ENCODE measurements at places on chromosomes 12 and 14. TPM values are rescaled to one million over a fixed set of nuclear protein-coding genes. Genes with fewer than 3 reads are reported as not detected.
A peak's percentile ranks its signal among the peaks of the same experiment; 100 is the strongest.

CD27 gene
- not detected for total RNA-seq

C12orf50 gene
- not detected for total RNA-seq

CLEC2A gene
- total RNA-seq: not detected

A2ML1 gene
- total RNA-seq: not detected

PRPF40B gene
- total RNA-seq: 17.4 TPM

TMEM132C gene
- total RNA-seq: 2.4 TPM

FAM181A gene
- total RNA-seq: not detected

AKAP6 gene
- 15.9 TPM for total RNA-seq

PLEKHG7 gene
- total RNA-seq: not detected

GRCh38 chr12:95195122-95195521 lies 22.1 kb downstream of the FGD6 start:
- no peak overlapping the region for H3K27ac ChIP-seq
- H3K36me3 ChIP-seq: no peaks in the 10 kb centered on the region
- no peaks in the 10 kb centered on the region for H3K4me1 ChIP-seq
- no peak overlapping the region for H3K4me3 ChIP-seq
- H3K27me3 ChIP-seq: no peaks in the 10 kb centered on the region
- DNase-seq: no peak

- no peaks in the 10 kb centered on the region for H3K36me3 ChIP-seq
- no peak overlapping the region for H3K27ac ChIP-seq
- no peaks in the 10 kb centered on the region for H3K27me3 ChIP-seq
Observed at GRCh38 chr12:116076399-116076798, 201.1 kb downstream of the MED13L start.

- H3K36me3 ChIP-seq: no peaks in the 10 kb centered on the region
- peaks cover 3% of the 10 kb centered on the region for H3K4me1 ChIP-seq
- DNase-seq: no peak
- H3K27me3 ChIP-seq: no peaks in the 10 kb centered on the region
Observed at GRCh38 chr12:6959058-6959804, 8.1 kb downstream of the PTPN6 start.

DNA sequence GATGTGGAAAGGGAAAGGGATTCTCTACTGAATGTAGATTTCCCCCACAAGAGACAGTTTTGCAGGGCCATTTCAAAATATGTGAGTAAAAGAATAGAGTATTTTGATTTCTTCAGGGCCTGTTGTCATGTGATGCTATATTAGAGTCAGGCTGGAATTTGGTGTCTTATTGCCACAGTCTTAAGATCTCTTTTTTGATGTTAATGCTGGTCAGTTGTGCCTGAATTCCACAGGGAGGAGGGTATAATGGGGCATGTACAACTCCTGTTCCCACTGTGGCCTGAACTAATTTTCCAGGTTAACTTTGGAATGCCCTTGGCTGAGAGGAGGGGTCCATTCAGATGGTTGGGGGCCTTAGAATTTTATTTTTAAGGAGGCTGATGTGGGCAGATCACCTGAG lies 111.0 kb upstream of the MAX start:
- no peaks in the 10 kb centered on the region for H3K36me3 ChIP-seq
- no peak overlapping the region for H3K4me3 ChIP-seq
- H3K27ac ChIP-seq: no peak overlapping the region
- H3K4me1 ChIP-seq: no peaks in the 10 kb centered on the region
- DNase-seq: no peak

DNA sequence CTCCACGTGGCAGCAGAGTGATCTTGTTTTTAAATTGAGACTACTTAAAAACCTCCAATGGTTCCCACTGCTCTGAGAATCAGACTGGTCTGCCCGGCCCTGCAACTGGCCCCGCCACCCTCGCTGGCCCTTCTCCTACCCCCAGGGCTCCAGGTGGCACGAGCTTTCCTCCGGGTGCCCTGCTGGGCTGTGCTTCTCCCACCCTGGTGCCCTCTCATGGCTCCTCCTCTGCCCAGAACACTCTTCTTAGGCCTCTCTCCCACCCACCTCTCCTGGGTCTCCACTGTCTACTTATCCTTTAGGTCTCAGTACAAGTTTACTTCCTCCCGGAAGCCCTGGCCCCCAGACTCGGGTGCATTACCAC lies 26.5 kb downstream of the CCDC92 start:
- DNase-seq: no peak
- H3K4me3 ChIP-seq: no peak overlapping the region
- H3K4me1 ChIP-seq: no peaks in the 10 kb centered on the region
- no peak overlapping the region for H3K27ac ChIP-seq
- H3K36me3 ChIP-seq: no peaks in the 10 kb centered on the region

DNA sequence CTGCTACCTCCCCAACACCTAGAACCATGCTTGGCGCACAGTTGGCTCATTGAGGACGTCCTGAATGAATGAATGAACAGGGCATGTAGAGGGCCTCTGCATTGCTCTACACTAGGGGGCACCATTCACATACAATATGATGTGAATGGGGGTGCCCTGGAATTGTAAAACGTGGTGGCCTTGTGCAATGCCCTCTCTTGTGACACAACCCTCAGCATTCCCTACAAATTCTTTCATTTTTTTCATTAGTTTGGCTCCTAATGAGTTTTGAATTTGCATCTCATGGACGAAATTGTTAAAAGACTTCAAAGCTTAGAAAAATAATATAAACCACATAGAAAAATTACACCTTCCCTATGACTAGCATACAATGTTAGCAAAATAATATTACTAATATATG lies 2.3 kb upstream of the DIO2 start:
- H3K4me1 ChIP-seq: no peaks in the 10 kb centered on the region
- H3K4me3 ChIP-seq: no peak overlapping the region
- no peak overlapping the region for H3K27ac ChIP-seq

- no peaks in the 10 kb centered on the region for H3K4me1 ChIP-seq
- no peaks in the 10 kb centered on the region for H3K36me3 ChIP-seq
- no peaks in the 10 kb centered on the region for H3K27me3 ChIP-seq
- peak overlapping the region; percentile 52 for H3K27ac ChIP-seq
- DNase-seq: peak; percentile 15
Observed at GRCh38 chr12:105485321-105485910, 154.9 kb downstream of the C12orf75 start.

DNA sequence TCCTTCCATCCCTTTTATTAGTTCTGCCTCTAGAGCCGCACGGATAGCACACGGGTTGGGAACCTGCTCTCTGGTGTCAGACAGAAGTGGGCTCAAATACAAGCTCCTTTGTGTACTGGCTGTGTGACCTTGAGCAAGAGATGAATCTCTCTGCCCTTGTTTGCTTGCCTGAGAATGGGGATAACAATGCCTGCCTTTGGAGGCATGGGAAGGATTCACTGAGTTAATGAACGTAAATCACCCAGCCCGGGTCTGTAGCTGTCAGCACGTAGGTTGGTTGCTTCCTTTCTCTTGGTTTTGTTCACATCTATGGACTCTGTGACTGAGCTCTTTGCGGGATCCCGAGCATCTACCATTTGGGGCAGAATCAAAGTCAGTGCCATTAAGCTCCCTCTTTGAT lies 79.3 kb upstream of the NRXN3 start:
- no peaks in the 10 kb centered on the region for H3K27me3 ChIP-seq
- H3K4me1 ChIP-seq: no peaks in the 10 kb centered on the region
- DNase-seq: no peak
- H3K36me3 ChIP-seq: no peaks in the 10 kb centered on the region
- H3K4me3 ChIP-seq: no peak overlapping the region
- H3K27ac ChIP-seq: no peak overlapping the region

DNA sequence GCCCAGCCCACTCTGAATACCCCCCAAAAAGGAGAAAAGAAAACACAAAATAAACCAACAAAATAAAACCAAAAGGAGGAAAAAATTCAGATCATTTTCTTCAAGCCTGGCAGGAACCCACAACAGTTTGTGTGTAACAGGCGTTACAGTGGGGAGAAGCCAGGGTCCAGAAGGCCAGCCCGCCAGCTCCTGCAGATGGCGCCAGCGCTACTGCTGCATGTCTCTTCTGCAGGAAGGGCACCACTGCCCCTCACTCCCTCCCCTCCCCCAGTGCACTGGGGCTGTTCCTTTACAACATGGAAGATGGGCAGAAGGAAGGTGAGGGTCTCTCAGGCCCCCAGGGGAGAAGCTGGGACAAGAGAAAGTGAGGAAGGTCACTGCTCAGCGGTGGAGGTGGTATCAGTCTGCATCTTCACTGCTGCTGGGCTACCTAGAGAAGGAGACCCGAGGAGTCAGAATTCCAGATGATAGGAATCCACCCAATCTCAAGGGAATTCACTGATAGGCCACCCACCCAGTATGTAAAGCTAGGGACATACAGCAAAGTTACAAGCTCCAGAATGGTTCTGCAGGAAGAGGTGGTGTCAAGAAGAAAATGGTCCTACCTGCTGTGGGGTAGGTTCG lies 2.3 kb upstream of the NOP2 start:
- no peaks in the 10 kb centered on the region for H3K4me1 ChIP-seq
- no peak overlapping the region for H3K4me3 ChIP-seq
- no peak for DNase-seq

DNA sequence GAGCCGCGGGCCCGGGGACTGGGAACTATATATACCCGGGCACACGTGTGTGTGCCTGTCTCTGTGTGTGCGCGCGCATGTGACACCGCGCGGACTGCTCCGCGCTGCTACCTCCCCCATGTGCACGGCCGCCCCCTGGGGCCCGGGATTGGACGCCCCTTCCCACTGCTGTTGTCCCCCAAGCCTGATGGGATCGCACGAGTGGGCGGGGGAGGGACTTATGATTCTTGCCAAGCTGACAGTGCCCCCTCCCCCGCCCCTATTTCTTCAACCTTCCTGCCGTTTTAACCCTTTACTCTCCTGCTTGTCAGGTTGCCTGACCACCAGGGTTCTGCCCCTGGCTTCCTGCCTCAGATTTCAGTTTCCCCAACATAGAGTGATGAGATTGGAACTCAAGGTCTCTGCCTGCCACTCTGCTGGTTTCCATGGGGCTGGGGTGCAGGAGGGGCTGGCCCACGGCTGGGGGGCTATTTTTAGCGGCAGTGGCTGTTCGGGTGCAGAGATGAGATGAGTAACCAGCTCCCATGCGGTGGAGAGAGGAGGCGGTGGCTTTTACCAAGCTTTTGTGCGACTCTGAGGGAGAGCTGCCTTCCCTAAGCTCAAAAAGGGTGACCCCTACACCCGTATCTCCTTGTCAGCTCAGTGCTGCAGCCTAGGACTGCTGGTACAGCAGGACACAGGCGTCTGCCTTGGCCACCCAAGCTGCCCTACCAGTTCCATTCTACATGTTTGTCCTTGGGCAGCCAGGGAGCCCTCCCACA lies at the start of gene DDN:
Gene DDN (minus strand): TSS at position 5 of the 761 bp plus-strand sequence. CDS start 88 bp downstream, outside the sequence.
- peaks cover 31% of the 10 kb centered on the region for H3K27me3 ChIP-seq
- H3K4me3 ChIP-seq: no peak within 1 kb of the TSS

DNA sequence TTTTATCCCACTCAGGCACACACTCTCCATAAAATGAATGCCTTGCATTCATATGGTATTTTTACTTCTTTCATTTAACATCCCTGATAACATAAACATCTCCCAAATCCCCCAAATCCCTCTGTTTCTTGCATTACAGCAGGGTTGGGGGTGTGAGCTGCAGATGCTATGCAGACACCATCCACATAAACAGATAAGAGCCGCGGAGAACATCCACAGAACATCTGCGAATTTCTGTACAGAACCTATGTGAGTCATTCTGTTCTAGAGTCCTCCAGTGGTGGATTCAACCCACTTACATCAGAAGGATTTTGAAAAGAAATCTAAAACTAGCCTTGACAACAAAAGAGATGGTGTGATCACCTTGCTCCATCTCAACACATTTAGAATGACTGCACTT lies 20.3 kb downstream of the FBLN5 start:
- H3K4me1 ChIP-seq: peaks cover 10% of the 10 kb centered on the region
- no peak overlapping the region for H3K4me3 ChIP-seq
- DNase-seq: no peak
- no peaks in the 10 kb centered on the region for H3K36me3 ChIP-seq
- H3K27ac ChIP-seq: no peak overlapping the region
- H3K27me3 ChIP-seq: no peaks in the 10 kb centered on the region

DNA sequence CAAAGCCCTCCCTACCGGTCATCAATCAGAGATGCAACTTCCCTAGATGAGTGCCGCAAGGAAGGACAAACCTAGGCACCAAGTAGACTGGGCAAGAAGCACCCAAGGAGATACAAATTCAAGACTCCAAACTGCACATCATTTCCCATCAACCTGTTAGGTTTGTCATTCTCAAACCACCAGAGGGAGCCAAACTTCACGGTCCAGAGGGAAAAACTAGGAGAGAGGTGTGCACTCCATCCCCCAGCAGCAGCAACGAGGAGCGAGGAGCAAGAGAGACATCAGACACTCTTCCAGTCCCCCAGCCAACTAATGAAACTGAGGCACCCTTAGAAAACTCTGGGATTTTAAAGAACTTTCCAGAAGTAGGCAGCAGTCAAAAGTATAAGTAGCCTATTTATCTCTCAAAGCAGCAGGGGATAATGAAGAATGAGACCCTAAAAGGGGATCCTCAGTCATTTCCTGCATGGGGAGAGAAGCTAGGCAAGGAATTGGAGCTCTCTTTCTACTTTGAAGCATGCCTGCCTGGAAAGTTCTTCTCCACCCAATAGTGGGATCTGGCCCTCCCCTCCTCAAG lies 37.0 kb upstream of the NT5DC3 start:
- no peaks in the 10 kb centered on the region for H3K27me3 ChIP-seq
- H3K36me3 ChIP-seq: no peaks in the 10 kb centered on the region
- no peak overlapping the region for H3K27ac ChIP-seq
- no peaks in the 10 kb centered on the region for H3K4me1 ChIP-seq

DNA sequence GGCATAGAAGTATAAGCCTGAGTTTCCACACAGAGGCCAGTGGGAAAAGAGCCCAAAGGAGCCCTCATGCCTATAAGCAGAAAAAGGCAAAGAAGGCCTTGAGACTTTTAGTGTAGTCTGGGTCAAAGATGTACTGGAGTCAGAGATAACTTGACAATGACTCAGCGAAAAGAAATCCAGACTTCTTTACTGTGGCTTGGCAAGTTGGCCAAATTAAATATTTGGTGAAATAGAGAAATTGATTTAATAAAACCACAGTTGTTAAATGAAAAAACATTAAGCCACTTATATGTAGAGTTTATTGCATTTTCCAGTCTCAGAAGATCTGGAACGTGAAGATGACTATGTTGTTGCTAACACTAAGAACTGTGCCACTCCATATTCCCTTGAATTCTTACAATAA lies 105.1 kb downstream of the TMTC3 start:
- DNase-seq: no peak
- no peak overlapping the region for H3K27ac ChIP-seq
- no peaks in the 10 kb centered on the region for H3K27me3 ChIP-seq

GRCh38 chr14:23916446-23916845 lies 37.1 kb upstream of the DHRS4 start:
- H3K27me3 ChIP-seq: no peaks in the 10 kb centered on the region
- H3K4me3 ChIP-seq: no peak overlapping the region
- no peaks in the 10 kb centered on the region for H3K36me3 ChIP-seq
- peak overlapping the region; percentile 33 for H3K27ac ChIP-seq

DNA sequence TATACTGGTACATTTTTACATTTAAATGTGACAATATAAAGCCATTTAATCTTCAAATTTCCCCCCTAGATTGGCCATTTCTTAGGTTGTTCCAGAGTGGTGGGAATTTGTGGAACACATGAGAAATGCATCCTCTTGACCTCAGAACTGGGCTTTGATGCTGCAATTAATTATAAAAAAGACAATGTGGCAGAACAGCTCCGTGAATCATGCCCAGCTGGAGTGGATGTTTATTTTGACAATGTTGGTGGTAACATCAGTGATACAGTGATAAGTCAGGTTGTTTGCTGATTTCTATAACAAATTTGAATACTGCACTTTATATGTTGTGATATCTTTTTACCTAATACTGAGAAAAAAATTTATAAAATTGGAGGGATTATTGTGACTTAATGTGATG lies 7.6 kb upstream of the ZNF410 start:
- H3K4me3 ChIP-seq: no peak overlapping the region
- no peak for DNase-seq
- H3K36me3 ChIP-seq: no peaks in the 10 kb centered on the region
- H3K27ac ChIP-seq: no peak overlapping the region
- H3K27me3 ChIP-seq: no peaks in the 10 kb centered on the region
